ENCODE measurements at places on chromosomes 11 and 22.

- DNase-seq: no peak
Observed at GRCh38 chr11:128694618-128695481, 978 bp downstream of the FLI1 start.

GRCh38 chr22:38454353-38455075, 485 bp downstream of the KCNJ4 start:
- no peak for DNase-seq

GRCh38 chr11:115300660-115301428, 203.4 kb downstream of the CADM1 start:
- no peak for DNase-seq

DNA sequence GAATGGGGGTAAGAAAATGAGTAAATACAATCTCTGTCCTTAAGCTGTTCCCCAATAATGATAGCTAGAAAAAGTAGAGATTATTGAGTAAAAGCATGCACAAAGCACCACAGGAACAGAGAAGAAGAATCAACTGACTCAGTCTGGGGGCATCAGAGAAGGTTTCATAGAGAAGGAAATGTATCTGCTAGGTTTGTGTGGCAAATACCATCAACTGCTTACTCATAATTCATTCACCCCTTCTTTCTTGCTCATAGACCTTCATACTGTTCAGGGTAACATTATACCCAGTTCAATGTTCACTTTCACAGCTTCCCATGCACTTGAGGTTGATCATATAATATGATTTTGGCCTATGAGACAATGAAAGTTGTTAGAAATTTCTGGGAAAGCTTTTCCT, 85.2 kb upstream of the SCUBE2 start:
- no peak for DNase-seq

GRCh38 chr11:134393638-134394037, 18.4 kb downstream of the B3GAT1 start:
- DNase-seq: no peak

- no peak for DNase-seq
Observed at GRCh38 chr11:198236-198806, 5.4 kb downstream of the SCGB1C1 start.

DNA sequence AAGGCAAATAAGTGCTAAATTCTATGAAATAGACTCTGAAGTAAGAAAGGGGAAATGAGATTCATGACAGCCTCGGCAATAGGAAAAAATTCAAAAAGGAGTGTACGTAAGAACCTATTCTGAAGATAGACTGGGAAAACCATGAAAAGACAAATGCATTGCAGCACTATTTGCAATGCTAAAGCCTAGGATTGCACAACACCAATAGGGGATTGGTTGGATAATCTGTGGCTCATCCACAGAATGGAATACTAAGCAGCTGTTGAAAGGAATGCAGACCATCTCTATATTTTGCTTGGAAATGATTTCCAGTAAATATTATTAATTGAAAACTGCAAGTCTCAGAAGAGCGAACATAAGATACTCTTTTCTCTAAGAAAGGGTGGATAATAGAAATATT, 91.7 kb upstream of the CLMP start:
- no peak for DNase-seq

GRCh38 chr22:49491726-49492125, 335.9 kb downstream of the BRD1 start:
- DNase-seq: no peak

DNA sequence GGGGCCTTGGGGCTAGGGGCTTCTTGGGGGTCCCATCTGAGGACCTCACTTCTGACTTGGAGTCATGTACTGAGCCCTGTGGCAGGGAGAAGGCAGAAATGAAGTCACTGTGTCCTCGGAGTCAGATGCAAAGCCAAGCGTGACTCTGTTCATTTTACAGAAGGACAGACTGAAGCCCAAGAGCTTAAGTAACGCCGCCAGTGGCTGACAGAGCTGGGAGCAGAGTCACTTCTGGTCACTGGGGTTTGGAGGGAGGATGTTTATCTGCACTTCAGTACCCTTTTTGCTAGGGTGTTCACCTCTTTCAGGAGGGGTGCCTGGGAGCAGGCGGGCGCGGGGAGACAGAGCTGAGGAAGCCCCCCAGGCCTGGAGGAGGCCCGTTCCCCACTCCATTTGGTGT, 10.7 kb downstream of the CD6 start:
- no peak for DNase-seq
